SK-MEL-5 (cell line): ENCODE measurements at places on chromosomes 16 and 17. TPM values are rescaled to one million over a fixed set of nuclear protein-coding genes. Genes with fewer than 3 reads are reported as not detected.

- no peak for DNase-seq
These were observed 22.5 kb upstream of the ABR start for GRCh38 chr17:1202291-1202690.

DNA sequence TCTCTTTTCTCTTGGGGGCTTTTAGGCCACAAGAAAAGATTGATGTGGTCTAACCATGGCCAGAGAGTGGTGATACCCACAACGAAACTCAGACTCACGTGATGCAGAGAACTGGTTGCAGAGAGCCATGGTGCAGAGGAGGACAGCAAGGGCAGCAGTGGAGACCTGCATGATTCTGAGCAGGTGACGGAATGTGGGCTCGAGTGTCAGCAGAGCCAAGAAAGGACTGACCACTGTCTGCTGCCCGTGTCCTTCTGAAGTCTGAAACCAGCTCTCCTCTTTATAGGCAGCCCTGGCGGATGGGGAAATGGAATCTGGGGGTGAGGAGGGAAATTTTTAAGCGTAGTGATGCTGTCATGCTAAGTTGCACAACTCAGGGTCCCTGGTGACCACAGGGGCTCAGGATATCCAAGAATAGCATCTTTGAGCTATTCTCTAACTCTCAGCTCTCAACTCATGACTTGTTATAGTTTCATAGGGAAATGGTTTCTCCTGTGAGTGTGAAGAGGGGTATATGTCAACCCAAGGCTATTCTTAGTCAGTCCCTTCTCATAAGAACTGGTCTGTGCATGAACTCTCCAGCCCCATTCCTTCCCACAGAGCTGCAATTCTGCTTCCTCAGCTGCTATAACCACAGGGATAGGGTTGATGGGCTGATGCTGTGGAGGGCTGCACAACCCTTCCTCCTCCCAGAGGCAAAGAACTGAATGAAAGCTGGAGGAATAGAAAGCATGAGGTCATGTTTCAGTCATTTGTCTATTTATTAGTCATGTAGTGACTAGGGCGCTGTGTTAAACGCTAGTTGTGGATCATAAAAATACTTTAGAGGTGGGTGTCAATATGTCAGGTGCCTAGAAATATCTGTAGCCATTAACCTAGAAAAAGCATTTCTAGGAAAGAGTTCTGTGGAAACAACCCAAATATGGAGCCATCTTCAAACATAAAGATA is at the start of gene CCL3:
Gene CCL3, minus strand, starts transcription at position 256 of the 949 bp plus-strand sequence. Its CDS starts 85 bp downstream, at position 171.
- peak; percentile 25 for DNase-seq

DNA sequence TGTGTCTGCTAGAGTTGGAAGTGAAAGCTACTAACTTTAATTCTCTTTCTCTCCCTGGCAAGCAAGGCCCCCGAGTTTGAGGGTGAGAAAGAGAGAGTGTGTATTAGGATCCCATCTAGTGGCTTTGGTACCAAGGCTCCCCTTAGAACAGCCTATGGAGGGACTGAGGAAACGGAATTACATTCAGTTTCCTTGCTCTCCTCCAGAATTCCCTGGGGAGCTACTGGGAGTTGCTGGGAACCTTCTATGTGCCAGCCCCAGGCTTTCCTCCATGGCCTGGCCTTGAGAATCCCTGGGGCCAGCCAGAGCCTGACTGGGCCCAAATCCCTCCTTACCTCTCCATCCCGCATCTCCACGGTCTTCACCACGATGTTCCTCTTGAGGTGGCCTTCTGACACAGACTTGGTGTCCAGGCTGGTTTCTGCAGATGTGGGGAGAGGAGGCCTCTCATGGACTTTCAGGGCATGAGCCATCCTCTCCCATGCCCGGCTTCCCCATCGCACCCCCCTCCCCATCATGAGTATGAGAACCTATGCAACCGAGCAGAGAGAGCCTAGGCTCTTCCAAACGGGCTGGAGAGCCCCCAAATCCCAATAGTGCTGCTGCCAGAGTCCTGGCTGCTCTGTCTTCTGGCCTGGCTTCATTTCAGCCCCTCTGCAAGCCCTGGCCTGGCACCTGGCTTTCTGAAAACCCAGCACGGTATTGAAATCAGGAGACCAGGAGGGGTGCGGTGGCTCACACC is 7.4 kb downstream of the GFAP start:
- no peak for DNase-seq

DNA sequence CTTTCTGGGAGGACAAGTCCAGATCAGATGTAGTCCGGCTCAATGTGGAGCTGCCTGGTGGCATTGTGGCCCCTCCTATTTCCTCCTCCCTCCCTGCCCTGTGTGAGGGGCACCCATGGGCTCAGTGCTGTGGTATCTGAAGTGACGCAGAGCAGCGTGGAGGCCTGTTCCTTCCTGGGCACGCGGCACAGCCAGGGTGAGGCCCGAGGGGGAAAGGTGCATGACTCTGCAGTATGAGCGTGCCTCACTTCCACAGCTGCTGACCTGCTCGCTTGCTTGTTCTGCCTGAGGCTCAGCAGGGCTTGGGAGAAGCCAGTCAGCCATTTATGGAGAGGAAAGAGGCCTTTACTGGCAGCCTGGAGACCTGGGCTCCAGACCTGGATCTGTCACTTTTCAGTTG is 11.7 kb downstream of the TMEM238L start:
- no peak for DNase-seq

GRCh38 chr16:3756113-3756512 is 38.8 kb upstream of the TRAP1 start:
- DNase-seq = no peak

DNA sequence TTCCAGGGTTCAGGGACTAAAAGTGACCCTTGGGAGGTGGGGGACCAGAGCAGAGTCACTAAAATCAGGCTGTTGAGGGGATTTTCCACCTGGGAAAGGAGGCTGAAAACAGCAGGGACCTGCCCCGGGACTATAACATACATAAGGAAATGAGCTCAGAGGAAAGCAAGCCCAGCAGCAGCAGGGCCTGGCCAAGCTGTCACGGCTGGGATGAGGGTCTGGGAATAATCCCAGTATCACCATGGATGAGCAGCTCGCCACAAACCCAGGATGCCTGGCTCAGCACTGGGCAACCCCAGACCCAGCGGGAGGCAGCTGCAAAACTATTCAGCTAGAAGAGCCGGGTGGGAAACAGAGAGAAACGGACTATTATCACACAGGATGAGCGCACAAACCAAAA is 72.4 kb downstream of the RPH3AL start:
- no peak for DNase-seq

Gene SYT17
- total RNA-seq = 17.3 and 18.5 TPM in 2 replicates

Gene NUDT16L1
- total RNA-seq = 27.6 and 28.8 TPM in 2 replicates

Gene HEATR9
- total RNA-seq = not detected in 2 replicates

Gene KRTAP2-3
- total RNA-seq = not detected in 2 replicates

Gene ALOX12B
- total RNA-seq = 0.21 TPM in 1 of 2 replicates, not detected in the other

Gene SLC13A2
- not detected in 2 replicates for total RNA-seq

Gene COTL1
- 159 and 171 TPM in 2 replicates for total RNA-seq

Gene STX1B
- total RNA-seq = 0.13 TPM in 1 of 2 replicates, not detected in the other

Gene ZSCAN10
- 0.13 TPM in 1 of 2 replicates, not detected in the other for total RNA-seq
